Activated CD8-positive, alpha-beta memory T cell treated with anti-CD3 and anti-CD28 coated beads for 1 hour (primary cell): ENCODE measurements at places on chromosomes 16 and 17.

- DNase-seq = no peak
Observed at GRCh38 chr17:55324296-55324978, 59.7 kb downstream of the HLF start.

DNA sequence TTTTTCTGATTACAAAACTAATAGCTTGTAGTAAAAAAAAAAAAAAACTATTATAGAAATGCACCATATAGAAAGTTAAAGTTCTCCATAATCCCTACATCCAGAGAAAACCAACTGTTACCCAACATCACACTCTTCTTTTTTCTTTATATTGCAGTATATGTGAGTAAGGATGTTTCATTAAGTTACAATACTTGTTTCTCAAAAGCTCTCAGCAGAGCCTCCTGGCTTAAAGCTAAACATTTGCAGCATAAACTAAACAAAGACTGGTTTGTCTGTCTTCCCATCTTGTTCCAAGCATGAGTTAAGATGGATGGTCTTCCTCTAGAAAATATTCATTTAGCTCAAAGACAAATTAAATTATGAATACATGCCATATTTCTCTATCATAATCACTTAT lies 25.2 kb downstream of the GRB2 start:
- no peak for DNase-seq

- no peak for DNase-seq
Observed at GRCh38 chr17:54662978-54663876, 237.4 kb upstream of the TOM1L1 start.

DNA sequence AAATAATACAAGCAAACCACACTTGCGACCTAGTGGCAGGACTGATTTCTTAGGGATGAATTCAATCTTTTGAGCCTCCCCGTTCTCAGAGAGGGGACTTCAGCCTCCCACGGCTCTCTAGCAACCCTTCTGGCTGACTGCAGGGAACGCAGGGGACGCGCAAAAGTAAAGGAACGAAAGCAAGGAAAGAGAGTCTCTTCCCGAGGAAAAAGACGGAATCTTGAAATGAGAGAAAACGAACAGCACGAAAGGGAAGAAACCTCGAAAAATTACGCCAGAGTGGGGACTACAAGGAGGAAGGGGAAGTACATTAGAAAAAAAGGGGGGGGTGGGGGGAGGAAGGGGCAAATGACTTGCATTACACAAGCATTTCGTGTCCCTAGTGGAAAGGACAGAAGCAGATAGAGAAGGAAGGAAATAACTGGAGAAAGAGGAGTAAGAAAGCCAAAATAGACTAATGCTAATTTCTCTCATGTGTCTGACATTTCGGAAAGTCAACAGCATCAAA lies 1.2 kb downstream of the GRB2 start:
- DNase-seq = no peak

DNA sequence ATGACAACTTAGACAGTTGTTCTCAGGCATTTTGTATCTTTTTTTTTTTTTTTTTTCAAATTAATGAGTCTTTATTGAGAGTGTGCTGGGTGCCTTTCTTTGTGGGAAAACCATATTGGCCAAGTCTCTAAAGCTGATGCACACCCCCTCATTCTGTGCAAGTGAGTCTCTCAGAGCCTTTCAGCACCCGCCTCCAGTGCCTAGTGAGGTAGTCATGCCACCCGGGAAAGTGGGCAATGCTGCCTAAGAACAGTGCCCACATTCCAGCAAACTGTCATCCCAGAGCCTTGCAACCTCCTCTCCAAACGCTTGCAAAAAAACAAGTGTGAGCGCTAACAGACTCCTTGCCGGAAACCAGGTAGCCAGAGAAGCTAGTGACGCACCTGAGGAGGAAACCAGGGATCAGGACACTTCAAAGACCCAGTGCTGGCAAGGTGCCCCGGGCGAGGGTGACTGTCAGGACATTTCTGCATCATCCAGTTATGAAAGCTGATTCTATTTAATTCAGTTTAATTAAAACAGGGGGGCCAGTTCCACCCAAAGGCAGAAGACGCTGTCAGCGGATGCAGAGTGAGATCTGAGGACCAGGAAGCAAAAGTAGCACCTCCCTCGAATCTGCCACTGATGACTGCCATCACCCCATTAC lies 34.9 kb downstream of the SMARCE1 start:
- DNase-seq = peak; percentile 38

GRCh38 chr17:48997103-48997826 lies at the start of gene IGF2BP1:
Gene IGF2BP1 (plus strand): TSS chr17:48997385. CDS start chr17:48997746, 361 bp downstream.
- no peak for DNase-seq

GRCh38 chr16:46822270-46822669 lies 8.7 kb downstream of the C16orf87 start:
- DNase-seq = no peak

- DNase-seq = no peak
Observed at GRCh38 chr16:17283016-17283415, 187.7 kb downstream of the XYLT1 start.

DNA sequence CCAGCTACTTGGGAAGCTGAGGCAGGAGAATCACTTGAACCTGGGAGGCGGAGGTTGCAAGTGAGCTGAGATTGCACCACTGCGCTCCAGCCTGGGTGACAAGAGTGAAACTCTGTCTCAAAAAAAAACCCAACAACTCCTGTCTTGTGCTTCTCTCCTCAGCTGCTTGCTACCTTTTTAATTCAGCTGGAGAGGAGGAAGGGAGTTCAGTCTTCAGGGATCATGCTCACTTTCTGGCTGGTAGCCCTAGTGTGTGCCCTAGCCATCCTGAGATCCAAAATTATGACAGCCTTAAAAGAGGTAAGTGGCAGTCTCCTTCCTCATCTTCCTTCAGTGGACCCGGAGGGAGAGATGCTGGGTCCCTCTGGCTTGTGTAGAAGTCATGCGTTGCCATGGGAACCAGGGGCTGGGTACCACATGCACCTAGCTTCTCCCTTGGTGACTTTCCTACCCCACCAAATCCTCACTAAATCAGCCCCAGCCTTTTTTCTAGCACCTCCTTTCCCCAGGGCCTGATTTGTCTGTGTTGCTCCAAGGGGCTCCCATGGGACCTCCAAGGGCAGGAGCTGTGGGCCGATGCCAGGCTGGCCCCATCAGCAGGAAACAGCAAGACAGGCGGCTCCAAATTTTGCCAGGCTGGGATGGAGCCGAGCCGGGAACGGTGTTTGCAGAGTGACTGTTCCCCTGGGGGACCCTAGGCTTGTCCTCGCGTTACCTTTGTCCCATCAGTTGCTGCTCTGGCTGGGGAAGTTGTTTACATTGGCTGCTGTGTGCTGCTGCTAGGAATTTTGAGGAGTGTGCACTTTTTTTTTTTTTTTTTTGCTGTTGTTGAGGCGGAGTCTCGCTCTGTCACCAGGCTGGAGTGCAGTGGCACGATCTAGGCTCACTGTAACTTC lies 65.2 kb downstream of the ABCC1 start:
- no peak for DNase-seq

GRCh38 chr16:13148294-13148693 lies 246.9 kb downstream of the SHISA9 start:
- no peak for DNase-seq

DNA sequence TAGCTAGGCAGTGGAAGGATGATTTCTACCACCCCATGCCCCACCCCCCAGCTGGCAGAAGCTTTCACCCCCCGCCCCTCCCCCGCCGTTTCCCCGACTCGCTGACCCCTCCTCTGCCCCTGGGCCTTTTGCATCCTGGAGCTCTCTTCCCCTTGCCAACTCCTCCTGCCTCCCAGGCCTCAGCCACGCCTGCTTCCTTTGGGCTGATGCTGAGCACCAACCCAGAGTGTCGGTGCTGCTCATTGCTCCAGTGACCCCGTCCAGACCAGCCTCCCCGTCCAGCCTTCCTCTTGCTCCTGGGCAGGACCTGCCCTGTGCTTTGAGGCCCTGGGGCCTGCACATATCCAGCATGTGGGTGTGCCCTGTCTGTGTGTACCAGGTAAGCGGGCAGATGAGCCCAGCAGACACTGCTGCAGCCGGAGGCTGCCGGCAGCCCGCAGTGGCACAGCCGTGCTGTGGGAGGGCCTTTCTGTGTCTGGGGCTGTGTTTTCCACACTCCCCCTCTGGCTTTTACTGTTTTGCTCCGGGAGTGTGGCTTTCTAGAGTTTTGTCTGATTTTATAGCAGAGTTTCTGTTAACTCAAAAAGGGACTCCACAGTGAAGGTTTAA lies 72.9 kb downstream of the JPH3 start:
- DNase-seq = no peak

GRCh38 chr17:35252651-35253050 lies 9.8 kb downstream of the SLFN5 start:
- no peak for DNase-seq

DNA sequence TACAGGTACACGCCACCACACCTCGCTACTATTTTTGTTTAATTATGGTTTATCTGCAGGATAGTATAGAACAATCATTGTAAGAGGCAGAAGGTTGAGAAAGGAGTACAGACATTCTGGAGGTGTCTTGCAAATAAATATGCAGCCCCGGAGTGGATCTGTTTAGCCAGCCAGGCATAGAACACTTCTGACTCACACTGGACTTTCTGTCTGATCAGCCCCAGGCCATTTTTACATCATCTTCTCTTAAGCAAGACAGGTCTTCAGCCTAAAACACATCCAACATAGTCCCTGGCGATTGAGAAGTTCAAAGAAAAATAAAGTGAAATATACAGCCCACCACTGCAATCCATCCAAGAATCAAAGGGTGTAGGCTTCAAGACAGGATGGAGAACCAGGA lies 81.4 kb downstream of the XYLT1 start:
- DNase-seq = no peak

DNA sequence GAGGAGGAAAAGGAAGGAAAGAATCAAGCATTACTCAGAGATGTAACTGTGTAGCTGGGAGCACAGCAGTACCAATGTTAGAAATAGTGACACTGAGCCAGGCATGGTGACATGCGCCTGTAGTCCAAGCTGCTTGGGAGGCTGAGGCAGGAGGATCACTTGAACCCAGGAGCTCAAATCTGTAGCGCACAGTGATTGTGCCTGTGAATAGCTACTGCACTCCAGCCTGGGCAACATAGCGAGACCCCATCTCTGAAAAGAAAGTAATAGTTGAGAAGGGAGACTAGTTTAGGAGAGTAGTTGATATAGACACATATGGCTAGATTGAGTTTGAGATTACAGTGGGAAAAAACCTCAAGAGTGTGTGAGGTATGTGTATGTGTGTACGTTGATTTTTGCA lies 17.8 kb downstream of the MAP3K3 start:
- no peak for DNase-seq

DNA sequence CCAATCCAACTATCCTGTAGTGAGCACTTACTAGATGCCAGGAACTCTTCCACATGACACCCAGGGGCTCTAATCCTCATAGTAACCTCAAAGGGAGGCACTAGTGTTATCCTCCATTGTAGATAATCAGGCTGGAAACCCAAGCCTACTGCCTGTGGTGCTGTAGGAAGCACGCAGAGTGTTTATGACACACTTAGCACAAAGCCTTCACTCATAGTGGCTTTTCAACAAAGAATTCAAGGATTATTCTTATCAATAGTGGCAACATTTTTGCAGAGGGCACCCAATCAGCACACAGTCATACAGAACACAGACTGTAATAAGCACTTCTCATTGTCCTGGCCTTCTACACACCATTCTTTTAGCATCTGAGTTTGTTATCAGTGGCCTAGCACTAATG lies 18.5 kb upstream of the SOX9 start:
- no peak for DNase-seq

- no peak for DNase-seq
Observed at GRCh38 chr16:56222474-56222997, 31.2 kb downstream of the GNAO1 start.

GRCh38 chr16:76195056-76195455 lies 82.1 kb upstream of the CNTNAP4 start:
- no peak for DNase-seq

- DNase-seq = no peak
Observed at GRCh38 chr17:2207815-2208515, 95.6 kb downstream of the SMG6 start.

GRCh38 chr17:36994438-36994837 lies 45.7 kb downstream of the AATF start:
- no peak for DNase-seq
